Caudate nucleus (tissue), 63 donors: ENCODE measurements at places on chromosomes 4 and X.

- no peak for DNase-seq
These were observed at the start of gene IL13RA1 for GRCh38 chrX:118726887-118727685. IL13RA1 (plus strand) TSS chrX:118727606; CDS start chrX:118727639, 33 bp downstream.

GRCh38 chr4:98289375-98289774, 28.2 kb downstream of the RAP1GDS1 start:
- no peak for DNase-seq

DNA sequence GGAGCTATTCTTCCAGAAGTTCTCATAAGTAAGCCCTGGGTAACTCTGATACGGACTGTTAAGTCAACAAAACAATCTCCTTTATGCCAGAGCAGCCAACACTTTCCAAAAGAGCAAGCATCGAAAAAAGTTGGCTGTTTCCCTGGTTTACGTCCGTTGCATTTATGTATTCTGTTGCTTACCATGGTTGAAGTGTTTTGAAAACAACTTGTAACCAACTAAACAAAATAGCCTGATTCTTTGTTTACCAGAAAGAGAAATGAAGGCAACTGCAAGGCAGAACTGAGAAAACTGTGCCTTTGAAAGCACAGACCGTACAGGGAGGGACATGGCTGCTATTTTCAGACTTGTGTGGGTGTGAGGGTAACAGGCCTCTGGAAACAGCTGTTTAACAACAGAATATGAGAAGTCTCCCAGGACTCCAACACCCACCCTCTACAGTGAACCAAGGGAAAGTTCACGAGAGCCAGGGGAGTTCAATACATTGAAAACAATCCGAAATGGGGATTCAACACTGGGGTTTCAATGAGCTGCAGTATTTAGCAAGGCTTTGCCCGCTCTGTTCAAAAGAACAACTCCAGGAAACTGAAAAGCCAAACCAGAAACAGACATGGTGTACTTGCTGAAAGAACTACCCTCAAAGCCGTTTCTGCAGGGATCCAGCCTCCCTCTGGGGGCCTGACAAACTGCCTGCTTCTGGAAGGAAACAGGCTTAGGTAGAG, 95.8 kb upstream of the EGFL6 start:
- no peak for DNase-seq

GRCh38 chr4:168502861-168503260, 6.0 kb downstream of the PALLD start:
- DNase-seq: no peak

- no peak for DNase-seq
These were observed 21.2 kb upstream of the TRPC5OS start for GRCh38 chrX:111854556-111855490.

- no peak for DNase-seq
These were observed 3.4 kb downstream of the NKRF start for GRCh38 chrX:119602701-119603255.

GRCh38 chr4:119597377-119597776, 31.2 kb downstream of the PDE5A start:
- no peak for DNase-seq
